ENCODE measurements at places on chromosomes 4 and X. TPM values are rescaled to one million over a fixed set of nuclear protein-coding genes. Genes with fewer than 3 reads are reported as not detected.

The COL4A6 gene
- 62.2 TPM for total RNA-seq

The RHOXF2B gene
- total RNA-seq: not detected

The KCND1 gene
- 2.8 TPM for total RNA-seq

The BCAP31 gene
- total RNA-seq: 187 TPM

The ARMCX2 gene
- 167 TPM for total RNA-seq

The UBA6 gene
- total RNA-seq: 149 TPM

The EDNRA gene
- total RNA-seq: 9.3 TPM

The GCNA gene
- 2.9 TPM for total RNA-seq

The FAT1 gene
- 538 TPM for total RNA-seq

The HTT gene
- total RNA-seq: 76.5 TPM

The FAM114A1 gene
- 431 TPM for total RNA-seq

The BTK gene
- not detected for total RNA-seq

The MAGEB16 gene
- total RNA-seq: not detected

The XAGE1B gene
- not detected for total RNA-seq

The IQCM gene
- total RNA-seq: not detected

The CLNK gene
- total RNA-seq: not detected

The MAOB gene
- 4.2 TPM for total RNA-seq

The TLL1 gene
- 0.10 TPM for total RNA-seq
